ENCODE measurements at places on chromosomes 1 and 21.

DNA sequence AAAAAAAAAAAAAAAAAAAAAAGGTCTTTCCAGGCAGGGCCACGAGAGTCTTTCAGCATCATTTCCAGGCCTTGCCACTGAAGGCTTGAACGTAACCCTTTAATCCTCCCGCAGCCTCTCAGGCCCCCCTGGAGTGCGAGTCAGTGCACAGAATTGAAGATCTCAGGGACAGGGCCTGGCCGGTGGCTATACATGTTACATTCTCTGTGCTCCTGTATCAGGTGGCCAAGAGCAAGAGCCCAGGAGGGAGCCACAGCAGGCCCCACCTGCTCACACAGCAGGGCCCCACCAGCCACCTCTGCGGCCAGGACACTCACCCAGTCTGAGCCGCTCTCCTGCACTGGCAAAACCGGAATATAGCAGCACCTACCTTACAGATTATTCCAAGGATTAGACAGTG is 34.1 kb upstream of the SLC25A33 start:
- DNase-seq: no peak

DNA sequence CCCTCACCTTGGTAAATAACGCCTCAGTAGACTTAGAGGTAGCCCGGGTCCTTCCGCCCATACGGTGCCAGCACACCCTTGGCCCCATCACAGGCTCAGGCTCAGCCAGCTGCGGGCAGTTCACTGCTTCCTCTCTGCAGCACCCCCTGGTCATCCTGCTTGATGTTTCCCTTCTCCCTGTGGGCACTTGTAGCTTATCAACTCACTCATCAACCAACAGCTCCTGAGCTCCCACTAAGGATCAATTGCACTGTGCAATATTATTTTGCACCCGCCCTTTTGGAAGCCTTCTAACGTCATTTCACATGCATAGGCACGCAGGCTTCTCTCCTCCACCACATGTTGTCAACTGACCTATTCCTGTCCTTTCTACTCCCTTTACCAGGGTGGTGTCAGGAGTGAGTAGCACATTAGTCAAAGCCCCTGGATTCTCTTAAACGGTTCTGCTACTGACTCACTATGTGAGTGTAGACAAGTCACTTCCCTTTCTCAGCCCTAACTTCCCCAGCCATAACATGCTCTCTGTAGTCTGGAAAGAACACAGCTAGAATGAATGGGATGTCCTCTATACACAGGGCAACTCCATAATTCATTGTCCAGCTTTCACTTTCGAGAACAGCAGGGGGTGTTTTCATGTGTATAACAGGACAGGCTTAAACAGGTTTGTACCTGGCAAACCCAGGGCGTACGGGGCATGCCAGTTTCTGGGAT is 47.1 kb upstream of the IRF2BP2 start:
- DNase-seq: no peak

DNA sequence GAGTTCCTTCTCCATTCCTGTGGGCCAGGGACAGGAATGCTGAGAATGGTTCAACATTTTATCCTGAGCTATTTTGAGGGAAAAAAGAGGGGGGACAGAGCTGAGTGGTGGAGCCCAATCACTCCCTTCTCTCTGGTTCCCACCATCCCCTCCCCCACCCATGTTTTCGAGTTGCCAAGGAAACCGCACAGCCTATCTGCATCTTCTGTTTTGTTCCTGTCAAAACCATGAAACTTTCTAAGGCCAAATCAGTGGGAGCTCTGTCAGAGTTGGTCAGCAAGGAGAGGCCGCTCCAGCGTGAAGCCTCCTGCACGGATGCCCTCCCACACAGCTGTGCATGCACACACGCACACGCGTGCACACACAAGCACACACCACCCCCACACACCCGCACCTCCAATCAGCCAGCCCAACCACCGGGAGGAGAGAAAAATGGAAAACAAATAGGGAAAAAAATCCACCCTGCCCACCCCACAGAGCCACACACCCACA is 54.5 kb upstream of the ATP2B4 start:
- DNase-seq: no peak

DNA sequence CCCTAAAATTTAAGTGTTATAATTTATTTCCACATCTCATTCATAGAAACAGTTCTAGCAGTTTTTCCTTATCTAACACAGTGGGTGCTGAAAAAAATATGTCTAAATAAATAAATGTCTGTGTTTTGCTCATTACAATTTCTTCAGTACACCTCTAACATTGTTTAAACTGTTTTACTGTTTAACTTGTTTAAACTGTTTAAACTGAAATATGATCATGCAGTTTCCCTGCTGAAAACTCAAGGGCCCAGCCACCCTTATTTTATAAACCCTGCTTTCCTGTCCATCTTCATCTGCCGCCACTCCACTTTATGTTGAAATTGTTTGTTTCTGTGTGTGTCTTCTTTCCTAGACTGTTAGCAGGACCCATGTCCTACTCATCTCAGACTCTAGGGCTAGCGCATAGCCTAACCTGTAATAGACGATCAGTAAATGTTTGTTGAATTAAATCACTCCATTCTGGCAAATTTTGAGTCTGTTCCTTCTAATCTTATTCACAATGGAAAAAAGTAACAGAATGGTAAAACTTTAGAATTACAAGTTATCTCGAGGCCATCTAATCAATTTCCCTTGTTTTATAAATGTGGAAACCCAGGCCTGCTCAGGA is 9.4 kb upstream of the PIK3C2B start:
- no peak for DNase-seq

GRCh38 chr1:75764057-75764655 is 21.9 kb upstream of the RABGGTB start:
- no peak for DNase-seq

DNA sequence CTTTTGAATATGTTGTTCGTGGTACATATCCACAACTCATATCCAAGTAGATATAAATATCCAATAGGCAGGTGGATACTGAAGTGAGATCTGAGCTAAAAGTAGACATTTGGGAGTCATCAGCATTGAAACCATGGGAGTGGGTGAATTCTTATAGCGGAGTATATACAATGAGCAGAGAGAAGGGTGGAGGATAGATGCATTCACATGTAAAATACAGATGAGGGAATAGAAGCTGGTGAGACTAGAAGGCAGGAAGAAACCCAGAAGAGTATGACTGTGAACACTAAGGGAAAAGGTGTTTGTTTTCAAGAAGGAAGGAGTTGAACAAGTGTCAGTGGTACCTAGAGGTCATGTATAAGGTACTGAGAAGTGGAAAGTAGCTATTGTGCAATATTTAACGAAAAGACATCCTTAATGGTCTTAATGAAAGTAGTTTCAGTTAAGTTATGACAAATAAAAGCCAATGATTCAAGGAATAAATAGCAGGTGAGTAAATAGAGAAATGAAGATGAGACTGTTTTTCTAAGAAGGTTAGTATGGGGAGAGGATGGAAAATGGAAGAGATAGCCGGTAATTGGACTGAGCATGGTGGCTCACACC is 181.6 kb upstream of the CACYBP start:
- DNase-seq: no peak

- no peak for DNase-seq
Observed at GRCh38 chr1:43451157-43451591, 2.6 kb downstream of the HYI start.

GRCh38 chr1:218633238-218633988 is 288.3 kb downstream of the TGFB2 start:
- no peak for DNase-seq

DNA sequence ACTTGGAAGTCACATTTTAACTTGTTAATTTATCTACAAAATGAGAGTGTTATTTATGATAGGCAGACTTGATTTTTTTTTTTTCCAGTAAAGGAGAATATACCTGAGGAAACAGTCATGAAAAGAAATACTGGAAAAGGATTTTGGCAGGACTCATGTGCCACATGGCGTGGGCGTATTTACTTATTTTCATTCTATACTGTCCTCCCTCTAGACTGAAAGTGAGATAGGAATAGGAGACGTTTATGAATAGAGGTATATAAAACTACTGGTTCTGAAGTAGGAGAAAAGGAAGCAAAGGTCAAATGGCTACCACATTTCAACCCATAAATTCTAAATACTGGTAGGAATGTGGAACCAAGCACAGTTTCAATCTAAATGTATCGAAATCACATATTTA is 94.8 kb upstream of the MPC2 start:
- no peak for DNase-seq

DNA sequence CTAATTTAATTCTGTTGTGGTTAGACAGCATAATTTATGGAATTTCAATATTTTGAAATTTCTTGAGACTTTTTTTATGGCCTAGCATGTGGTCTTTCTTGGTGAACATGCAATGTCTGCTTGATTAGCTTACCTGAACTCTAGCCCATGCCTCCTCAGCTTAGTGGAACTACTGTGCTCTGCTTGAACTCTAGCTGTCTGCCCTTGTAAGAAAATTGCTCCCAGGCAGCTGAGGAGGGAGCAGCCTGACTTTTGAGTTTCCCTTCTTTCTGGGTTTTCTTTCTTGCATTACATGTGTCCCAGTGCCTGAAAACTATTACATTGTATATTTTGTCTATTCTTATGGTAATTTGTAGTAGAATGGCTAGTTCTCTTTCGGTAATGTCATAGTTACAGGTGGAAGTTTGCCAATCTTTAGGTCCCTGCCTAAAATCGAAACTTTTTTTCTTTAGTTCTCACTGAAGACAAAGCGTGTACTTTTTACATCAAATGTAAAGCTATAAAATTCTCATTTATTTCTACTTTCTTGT is 105.3 kb downstream of the MAST2 start:
- DNase-seq: no peak

- no peak for DNase-seq
Observed at GRCh38 chr1:8821084-8821483, 3.6 kb upstream of the RERE start.

DNA sequence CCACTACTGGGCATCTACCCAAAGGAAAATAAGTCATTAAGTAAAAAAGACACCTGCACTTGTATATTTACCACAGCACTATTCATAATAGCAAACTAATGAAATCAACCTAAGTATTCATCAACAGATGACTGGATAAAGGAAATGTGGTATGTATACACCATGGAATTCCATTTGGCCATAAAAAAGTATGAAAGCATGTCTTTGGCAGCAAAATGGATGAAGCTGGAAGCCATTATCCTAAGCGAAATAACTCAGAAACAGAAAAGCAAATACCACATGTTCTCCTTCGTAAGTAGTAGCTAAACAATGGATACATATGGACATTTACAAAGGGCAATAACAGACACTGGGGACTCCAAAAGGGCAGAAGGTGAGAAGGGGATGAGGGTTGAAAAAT is 485.7 kb upstream of the BRINP3 start:
- no peak for DNase-seq

- DNase-seq: no peak
Observed at GRCh38 chr21:18460979-18461378, 57.4 kb upstream of the TMPRSS15 start.

Data from activated T-helper 1 cell treated with Interleukin-2 at 50 U/mL for 16 hours (primary cell).